ENCODE measurements at places on chromosomes 6 and 20.
A peak's percentile ranks its signal among the peaks of the same experiment; 100 is the strongest.

GRCh38 chr20:41178904-41179432 lies 41.6 kb downstream of the PLCG1 start:
- DNase-seq = no peak

- DNase-seq = no peak
Observed at GRCh38 chr20:2300002-2300401, 4.2 kb downstream of the TGM3 start.

DNA sequence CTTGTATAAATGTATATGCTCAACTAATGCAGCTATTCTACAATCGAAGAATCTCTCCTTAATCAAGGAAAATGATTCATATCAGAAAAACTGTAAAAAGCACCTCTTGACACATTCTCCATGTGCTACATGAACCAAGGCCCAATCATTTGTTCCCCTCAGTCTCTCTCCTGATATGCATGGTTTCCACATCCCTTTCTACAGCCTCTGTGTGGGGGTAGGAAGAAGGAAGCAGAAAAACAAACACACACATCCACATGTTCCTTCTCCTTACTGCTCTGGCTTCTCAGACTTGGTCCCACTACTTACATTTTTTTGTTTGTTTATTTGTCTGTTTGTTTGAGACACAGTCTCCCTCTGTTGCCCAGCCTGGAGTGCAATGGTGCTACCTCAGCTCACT lies 510.5 kb downstream of the PRKN start:
- DNase-seq = no peak

DNA sequence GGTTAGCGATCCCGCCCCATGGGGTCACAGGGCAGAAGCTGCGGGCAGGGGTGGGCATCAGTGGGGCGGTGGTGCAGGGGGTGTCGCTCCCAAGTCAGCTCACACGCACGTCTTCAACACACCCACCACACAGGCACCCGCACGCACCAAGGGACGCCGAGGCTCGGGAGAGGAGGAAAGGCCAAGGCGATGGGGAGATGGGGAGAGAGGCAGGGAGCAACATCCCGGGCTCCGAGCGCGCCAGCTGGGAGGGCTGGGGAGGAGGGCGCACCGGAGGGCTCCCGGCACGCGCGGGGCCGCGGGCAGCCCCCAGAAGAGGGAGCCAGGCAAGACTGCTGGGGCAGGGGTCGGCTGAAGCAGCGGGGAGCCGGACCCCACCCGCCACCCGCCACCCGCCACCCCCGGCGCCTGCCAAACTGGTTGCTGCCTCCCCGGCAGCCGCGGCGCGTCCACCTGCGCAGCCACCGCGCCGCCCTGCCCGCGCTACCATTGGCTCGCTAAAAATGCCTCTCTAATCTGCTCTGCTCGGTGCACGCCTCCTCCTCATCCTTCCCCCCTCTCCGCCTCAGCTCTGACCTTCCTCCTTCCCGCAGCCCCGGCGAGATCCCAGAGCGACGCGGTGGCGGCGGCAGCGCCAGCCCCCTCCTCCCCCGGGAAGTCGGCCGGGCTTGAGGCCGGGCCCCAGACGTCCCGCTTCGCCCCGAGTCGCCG lies at the start of gene PACSIN1:
Gene PACSIN1, plus strand, starts transcription at position 546 of the 711 bp plus-strand sequence. CDS start 60,230 bp downstream, outside the sequence.
- DNase-seq = no peak

DNA sequence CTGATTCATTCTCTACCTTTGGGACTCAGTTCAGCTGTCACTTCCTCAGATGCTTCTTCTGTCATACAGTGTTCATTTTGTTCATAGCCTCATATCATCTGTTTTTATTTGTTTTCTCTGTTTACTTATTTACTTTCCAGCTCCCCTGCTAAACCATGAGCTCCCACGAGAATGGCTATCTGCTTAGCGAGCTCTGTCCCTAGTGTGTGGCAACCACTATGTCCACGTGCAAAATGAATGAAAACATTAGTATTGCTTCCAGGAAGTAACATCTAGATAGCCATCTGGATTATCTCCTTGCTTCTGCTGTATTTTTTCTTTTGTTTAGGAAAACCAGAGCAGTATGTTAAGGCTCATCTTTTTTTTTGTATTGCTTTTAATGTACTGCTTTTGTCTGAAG lies 417.0 kb upstream of the SLC35B3 start:
- no peak for DNase-seq

DNA sequence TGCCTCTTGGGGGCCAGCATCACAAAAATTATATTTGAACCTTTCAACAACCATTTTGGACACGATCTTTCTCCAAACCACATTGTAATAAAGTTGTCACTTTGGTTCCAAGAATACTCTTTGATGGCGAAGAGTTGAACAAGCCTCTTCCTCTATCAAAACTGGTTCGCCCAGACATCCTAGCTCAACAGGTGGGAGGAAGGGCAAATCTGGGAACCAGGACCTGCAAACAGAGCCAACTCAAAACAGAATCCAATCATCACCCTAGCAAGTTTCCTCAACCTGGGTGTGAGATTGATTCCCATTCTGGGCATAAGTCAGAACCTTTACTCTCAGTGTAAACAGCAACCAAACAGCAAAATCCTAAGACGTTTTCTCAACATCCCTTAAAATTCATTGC lies 141.2 kb upstream of the RREB1 start:
- DNase-seq = no peak

DNA sequence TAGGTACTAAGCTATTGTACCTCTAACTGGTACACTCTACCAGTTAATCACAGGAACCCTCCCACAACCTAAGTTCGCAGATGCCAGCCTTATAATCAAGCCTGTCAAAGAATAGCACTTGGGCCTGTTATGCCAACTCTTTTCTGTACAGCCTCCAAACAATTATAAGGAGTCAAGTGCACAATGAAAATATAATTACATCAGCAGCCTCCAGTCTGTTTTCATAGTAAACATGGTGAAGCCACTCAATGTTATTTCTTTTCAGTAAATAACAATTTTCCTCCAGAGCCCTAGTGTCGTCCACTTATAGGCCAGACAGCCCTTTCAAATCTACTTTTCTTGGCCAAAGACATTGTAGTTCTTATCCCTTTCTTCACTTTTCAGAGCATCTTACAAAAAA lies 82.7 kb upstream of the CARMIL1 start:
- no peak for DNase-seq

DNA sequence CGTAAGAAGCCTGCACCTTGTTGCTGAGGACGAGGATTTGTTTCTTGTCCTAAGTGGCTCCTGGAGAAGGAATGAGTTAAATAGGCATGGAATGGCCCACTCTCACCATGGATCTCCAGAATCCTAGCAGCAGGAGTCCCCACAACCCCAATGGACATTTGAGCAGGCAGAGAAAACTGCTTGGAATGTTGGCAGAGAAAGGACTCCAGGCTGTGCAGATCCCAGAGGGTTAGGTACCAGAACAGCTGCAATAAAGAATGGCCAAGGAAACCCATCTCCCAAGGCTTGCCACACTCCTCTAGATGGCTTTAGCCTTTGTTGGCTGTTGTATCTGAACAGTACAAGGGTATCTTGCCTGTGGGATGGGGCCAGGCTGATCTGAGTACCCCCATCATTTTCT lies 1415.7 kb upstream of the ADGRB3 start:
- peak; percentile 16 for DNase-seq

GRCh38 chr6:156869980-156870398 lies 92.8 kb downstream of the ARID1B start:
- DNase-seq = no peak

DNA sequence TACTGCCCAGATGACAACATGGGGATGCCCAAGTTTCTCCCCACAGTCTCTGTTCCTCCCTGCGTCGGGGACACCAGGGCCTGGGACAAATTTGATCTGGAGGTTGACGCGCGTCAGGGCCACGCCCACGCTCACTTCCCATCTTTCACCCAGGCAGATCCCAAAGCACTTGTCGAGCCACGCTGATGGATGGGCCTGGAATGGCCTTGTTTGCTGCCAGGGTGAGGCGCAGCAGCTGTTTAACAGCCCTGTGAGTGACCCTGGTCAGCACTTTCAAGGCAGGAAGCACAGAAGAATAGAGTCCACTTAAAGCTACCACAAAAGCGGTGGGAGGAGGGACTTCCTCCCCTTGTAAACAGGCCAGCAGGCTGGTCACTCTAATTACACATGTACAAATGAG lies 324.7 kb upstream of the JARID2 start:
- peak; percentile 63 for DNase-seq

GRCh38 chr20:17644451-17644850 lies 37.6 kb downstream of the RRBP1 start:
- DNase-seq = no peak

DNA sequence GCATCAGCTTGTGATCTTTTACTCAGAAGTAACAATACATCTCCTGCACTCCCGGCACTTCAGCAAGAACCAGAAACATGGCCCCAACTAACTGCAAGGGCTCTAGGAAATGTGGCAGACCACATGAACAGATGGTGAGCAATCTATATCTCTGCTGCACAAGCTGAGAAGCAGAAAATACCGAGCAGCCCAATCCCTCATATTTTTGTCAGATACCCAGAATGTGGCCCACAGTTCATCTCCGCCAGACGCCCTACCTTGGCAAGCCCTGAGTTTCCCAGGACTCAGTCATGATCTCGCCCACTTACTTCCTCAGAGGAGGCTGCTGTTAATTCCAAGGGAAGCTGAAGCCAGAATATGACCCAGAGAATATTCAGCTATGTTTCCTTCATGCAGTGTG lies 63.1 kb upstream of the PHACTR1 start:
- DNase-seq = no peak

- DNase-seq = no peak
Observed at GRCh38 chr6:85995339-85996033, 352.8 kb upstream of the SYNCRIP start.

DNA sequence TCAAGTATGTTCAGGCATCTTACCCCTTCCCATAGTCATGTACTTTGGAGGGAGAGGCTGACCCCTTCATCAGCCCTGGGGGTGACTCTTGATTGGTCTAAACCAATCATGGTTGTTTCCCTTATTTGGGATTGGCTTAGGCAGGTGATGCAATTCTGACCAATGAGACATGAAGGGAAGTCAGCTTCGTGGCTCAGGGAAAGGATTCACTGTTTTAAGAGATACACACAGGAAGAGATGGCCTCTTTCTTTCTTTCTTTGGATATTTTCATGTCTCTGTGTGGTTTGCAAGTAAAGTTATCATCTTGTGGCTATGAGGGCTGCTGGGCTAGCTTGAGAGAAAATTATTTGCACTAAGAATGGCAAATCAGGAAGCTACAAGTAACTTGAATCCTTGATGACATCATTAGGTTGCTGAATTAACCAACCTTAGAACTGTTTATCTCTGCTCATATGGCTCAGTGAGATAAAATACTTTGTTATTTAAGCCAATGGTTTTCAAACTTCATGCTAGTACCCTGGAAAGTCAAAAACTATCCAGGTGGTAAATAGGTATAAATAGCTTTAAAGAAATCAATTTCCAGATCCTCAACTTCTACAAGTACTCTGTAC lies 144.2 kb upstream of the CENPW start:
- no peak for DNase-seq

- no peak for DNase-seq
Observed at GRCh38 chr20:18728870-18729224, 84.7 kb upstream of the SCP2D1 start.

- DNase-seq = no peak
Observed at GRCh38 chr6:9112544-9112943, 677.2 kb upstream of the SLC35B3 start.

GRCh38 chr6:85670573-85670972 lies 27.9 kb upstream of the SYNCRIP start:
- DNase-seq = peak; percentile 76

Data from M059J (cell line).